ENCODE measurements at places on chromosomes 4 and X.
A peak's percentile ranks its signal among the peaks of the same experiment; 100 is the strongest.

GRCh38 chr4:113179091-113179490 is 129.6 kb downstream of the ANK2 start:
- DNase-seq = no peak

- DNase-seq = no peak
Observed at GRCh38 chr4:120658772-120659171, 263.8 kb downstream of the PRDM5 start.

- DNase-seq = no peak
Observed at GRCh38 chr4:39304651-39305050, 61.5 kb downstream of the RFC1 start.

DNA sequence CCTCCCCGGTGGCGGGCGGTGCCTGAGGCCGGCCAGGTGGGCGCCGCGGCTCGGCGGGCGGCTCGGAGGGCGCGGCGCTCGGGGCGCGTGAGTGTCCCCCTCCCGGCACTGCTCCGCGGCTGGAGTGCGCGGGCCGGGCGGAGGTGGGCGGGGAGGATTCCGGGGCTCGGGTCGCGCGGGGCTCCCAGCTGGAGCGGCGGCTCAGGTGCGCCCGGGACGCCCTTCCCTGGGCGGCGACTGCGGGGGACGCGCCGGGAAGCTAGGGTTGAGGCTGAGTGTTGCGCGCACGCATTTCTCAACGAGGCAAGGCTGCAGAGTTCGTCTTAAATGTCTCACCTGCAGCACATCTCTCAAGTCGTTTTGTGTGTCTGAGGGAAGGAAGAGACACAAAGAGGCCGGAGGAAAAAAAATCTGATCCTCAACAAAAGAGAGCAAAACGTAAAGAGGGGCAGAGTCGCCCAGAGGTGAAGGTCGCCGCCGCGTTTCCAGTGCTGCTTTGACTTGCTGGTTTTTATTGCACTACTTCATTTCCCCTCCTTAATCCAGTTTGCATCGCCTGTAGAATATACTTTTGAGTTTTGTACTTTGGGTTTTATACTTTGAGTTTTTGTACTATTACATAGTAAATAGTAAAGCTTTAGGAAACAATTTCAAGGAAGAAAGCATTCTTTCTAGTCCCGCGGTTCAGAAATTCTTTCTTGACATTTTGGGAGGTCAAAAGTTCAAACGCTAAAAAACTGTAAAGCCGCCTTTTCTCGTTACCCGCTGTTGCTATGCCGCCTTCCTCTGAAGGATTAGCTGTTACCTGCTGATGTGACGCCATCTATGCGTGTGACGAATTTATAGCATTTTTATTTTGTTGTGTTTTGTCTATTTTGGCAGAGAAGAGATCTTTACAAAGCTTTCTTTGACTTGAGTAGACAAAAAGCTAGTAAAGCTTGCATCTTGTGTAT is 106.5 kb upstream of the STOX2 start:
- DNase-seq = no peak

- no peak for DNase-seq
Observed at GRCh38 chr4:3303923-3304710, 11.3 kb downstream of the RGS12 start.

DNA sequence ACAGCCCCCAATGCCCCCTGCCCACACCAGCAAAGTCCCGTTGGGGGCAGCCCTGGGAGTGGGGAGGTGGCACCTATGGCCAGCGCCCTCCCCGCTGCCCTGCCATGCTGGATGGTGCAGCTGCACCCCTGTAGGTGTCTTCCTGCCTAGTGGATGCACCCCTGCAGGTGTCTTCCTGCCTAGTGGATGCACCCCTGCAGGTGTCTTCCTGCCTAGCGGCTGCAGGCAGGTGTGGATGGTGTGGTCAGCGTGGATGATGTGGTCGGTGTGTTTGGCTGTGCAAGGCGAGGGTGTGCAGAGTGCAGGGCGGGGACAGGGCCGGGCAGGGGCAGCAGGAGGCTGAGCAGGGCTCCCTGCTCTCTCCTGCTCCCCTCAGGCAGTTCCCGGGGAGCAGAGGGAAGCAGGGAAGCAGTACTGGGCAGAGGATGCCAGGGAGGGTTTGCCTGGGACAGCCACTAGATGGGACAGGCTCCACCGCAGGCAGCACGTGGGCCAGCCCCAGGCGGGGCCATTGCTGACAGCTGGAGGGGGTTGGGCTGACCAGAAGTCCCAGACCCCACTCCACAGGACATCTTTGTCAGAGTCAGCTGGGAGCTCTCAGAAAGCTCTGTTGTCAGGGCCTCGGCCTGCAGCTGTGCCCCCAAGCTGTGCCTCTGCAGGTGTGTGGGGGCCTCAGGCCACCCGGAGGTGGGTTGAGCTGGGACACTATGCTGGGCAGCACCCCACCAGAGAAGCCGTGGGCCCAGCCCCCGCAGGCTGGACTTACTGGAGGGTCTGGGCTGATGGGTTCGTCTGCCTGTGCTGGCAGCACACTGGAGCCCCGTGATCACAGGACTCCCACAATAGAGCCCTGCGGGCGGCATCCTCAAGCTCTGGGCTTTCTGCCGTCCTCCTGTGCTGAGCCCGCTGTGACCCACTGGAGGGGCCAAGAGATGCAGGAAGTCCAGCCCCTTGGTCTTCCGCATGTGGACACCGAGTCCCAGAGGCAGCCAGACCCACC is 23.7 kb downstream of the DOK7 start:
- DNase-seq = peak; percentile 29

- no peak for DNase-seq
Observed at GRCh38 chrX:71636438-71637252, 18.3 kb upstream of the CXCR3 start.

GRCh38 chrX:110477593-110478228 is 119.1 kb downstream of the RTL9 start:
- DNase-seq = no peak

DNA sequence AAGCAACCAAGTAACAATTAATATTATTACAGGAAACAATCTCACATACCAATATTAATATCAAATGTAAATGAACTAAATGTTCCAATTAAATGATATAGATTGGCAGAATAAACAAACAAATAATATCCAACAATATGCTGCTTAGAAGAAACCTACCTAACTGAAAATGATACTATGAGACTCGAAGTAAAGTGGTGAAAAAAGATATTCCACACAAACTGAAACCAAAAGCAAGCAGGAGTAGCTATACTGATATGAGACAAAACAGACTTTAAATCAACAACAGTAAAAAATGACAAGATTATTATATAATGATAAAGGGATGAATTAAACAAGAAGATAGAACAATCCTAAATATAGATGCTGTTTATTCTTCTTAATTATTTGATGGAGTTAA is 140.1 kb downstream of the SPANXN4 start:
- no peak for DNase-seq

DNA sequence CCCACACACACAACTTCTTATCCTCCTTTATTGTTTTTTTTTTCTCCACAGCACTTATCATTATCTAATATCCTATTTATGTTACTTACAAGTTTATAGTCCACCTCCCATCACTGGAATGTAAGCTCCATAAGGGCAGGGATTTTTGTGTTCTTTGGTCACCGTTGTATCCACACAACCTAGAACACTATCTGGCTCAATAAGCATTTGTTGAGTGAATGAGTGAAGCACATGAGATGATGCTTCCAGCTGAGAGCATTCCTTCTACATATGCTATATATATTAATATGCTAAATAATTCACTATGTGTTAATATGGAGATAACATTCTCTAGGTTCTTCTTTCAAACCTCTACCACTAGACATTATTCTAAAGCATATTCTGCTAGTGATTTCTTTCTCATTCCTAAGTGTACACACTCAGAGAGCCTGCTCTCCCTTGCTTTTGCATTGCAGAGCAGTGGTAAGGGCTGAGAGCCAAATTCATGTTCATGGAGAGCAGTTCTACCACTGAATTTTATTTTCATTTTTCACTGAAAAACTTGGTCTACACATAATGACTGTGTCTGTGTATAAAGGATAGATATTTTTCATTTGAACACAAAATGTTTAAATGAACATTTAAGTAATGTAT is 20.3 kb upstream of the LUZP4 start:
- DNase-seq = no peak

DNA sequence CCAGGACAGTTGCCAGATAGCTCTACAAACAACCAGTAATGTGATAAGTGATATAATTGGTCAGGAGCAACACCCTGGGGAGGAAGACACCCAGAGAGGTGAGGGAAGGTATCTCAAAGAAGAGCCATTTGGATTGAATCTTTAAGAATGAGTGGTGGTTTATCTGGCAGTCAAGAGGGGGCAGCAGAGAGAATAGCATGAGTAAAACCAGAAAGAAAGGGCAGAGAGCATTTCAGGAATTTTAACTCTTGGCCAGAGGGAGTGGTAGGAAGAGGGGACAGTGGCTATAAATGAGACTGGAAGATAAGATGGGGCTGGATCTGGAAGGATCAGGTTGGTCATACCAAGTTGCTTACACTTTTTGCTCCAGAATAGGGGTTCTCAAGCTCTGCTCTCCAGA is 5.9 kb upstream of the SEPTIN6 start:
- no peak for DNase-seq

DNA sequence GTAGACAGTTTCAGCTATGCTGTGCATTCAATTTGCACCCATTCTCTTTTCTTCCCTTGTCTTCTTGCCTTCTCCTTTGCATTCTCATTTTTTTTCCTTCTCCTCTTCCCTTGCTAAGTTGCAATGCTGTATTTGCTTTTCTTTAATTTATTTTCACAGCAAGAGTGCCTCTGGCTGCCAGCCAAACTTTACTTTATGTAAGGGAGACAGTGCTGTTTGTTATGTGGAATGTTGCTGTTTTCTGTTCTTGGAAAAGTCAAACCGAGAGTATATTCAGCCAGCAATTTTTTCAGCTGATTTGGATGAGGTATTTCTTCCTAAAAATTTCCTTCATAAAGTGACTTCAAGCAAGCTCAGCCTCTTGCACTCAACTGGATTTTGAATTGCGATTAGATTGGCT is 1293.4 kb downstream of the ARAP2 start:
- no peak for DNase-seq

DNA sequence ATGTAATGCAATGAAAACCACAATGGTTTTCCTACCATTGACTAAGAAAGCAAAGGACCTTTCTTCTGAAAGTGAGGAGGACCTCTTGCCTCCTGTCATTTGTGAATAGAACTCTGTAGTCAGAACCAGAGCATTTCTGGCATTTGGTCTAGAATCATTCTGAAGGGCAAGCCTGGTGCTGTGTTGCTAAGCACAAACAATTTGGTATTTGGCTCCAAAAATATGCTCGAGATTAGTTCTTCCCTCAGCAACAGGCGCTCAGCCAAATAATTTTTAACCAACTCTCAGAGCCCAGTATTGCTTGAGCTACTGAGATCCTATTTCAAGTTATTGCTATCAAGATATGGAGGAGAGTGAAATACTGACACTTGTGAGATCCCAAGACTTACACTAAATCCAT is 71.0 kb downstream of the SNCA start:
- DNase-seq = no peak

GRCh38 chrX:110568441-110568840 is 209.8 kb downstream of the RTL9 start:
- no peak for DNase-seq

DNA sequence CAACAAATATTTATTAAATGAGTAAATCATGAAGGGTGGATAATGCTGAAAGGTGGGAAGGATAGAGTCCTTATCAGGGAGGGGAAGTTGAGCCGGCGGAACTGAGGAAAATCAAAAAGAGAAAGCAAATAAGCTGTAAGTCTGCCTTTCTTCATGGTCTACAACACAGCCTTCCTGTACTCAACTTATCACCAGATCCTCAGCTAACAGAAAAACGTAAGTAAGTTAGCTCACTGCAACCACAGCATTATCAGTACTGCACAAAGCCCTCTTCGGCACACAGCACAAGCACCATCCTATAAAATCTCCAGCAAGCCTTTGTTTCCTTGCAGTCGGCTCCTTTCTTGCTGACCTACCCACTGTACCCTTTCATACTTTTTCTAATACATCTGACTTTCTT is 70.3 kb downstream of the CRMP1 start:
- no peak for DNase-seq

GRCh38 chr4:11069083-11069482 is 359.6 kb downstream of the HS3ST1 start:
- no peak for DNase-seq

DNA sequence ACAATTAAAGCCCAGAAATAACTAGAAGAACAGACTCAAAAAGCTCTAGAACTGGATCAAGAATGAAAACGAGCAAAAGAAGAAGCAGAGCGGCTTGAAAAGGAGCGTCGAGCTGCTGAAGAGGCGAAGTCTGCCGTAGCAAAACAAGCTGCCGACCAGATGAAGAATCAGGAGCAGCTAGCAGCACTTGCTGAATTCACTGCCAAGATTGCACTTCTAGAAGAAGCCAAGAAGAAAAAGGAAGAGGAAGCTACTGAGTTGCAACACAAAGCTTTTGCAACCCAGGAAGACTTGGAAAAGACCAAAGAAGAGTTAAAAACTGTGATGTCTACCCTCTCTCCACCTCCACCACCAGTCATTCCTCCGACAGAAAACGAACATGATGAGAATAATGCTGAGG is 56.1 kb upstream of the PPP4R3C start:
- no peak for DNase-seq

- DNase-seq = no peak
Observed at GRCh38 chr4:151553874-151554273, 144.9 kb downstream of the FHIP1A start.

DNA sequence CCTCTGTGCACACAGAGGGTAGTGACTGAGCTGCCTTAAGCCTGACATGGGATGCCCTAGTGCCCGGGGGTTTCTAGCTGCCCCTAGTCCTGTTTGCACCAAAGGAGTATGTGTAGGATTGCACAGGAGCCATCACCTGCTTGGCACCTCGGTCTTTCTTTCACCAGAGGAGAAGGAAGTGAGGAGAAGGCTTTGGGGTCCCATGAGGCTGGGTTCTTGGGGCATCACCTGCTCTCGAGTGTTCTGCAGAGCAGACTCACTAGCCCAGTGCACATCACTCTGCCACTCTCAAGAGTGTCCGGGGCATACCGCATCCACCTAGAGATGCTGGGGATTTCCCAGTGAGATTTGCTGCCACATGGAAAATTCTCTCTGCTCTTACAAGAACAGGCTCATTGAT is 40.5 kb upstream of the GPR78 start:
- no peak for DNase-seq

GRCh38 chr4:61320631-61321030 is 120.5 kb downstream of the ADGRL3 start:
- DNase-seq = no peak

- DNase-seq = no peak
Observed at GRCh38 chr4:8526363-8526855, 53.8 kb upstream of the GPR78 start.

- no peak for DNase-seq
Observed at GRCh38 chrX:121562616-121563015, 515.2 kb downstream of the GLUD2 start.

- no peak for DNase-seq
Observed at GRCh38 chr4:100782356-100782755, 264.5 kb upstream of the EMCN start.

DNA sequence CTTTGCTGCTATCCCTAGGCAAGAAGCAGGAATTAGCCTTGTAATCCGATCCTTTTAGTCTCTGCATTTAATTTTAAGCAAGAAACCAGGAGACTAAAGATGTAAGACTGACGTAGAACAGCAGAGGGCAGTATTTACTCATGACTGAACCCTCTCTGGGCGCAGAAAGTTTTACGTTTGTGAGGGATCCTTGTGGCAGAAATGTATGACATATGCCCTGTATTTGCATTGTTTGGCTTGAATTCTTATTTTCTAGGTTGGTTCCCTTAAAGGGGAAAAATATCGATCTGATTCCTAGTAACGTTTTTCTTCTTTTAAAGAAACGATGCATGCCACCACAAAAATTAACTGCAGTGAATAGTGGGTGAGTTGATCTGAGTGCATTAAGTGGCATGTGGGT is 1.3 kb upstream of the FAT4 start:
- peak; percentile 58 for DNase-seq

- DNase-seq = no peak
Observed at GRCh38 chrX:78116766-78117165, 12.7 kb downstream of the PGK1 start.
